ENCODE measurements at places on chromosomes 1 and 21.

- no peak for DNase-seq
Observed at GRCh38 chr1:211885747-211886522, 55.4 kb upstream of the LPGAT1 start.

DNA sequence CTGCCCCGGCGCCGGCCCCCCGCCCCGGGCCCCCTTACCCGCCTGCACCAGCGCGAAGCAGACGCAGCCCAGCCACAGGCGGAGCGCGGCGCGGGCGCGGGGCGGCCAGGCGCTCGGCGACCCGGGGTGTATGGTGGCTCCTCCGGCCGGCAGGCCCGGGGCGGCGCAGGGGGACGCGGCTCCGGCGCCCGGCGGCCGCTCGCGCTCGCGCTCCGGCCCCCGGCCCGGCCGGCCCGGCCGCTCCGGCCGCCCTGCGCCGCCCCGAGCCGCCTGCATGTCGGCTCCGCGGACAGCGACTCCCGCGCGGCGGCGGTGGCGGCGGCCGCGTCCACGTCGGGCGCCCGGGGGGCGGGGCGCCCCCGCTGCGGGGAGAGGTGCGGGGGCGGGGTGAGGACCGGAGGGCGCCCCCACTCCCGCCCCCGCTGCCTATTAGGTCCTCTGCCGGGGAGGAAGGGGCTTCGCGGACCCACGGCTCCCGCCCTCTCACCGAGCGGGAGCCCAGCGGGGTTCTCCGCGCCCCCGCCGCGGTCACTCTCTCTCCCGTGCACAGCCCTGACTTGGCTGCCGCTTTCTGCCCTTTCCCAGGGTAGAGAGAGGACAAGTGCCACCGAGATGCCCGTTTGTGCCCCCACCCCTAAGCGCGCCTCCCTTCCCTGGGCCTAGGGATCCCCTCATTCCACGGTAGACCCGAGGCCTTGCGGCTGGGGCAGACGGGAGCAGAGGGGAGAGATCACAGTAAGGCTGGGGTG lies at the start of gene FNDC5:
Gene FNDC5 (minus strand): TSS at position 298 of the 749 bp plus-strand sequence.
- DNase-seq: no peak

GRCh38 chr1:40948741-40949443 lies 30.6 kb upstream of the CTPS1 start:
- DNase-seq: peak; percentile 91

DNA sequence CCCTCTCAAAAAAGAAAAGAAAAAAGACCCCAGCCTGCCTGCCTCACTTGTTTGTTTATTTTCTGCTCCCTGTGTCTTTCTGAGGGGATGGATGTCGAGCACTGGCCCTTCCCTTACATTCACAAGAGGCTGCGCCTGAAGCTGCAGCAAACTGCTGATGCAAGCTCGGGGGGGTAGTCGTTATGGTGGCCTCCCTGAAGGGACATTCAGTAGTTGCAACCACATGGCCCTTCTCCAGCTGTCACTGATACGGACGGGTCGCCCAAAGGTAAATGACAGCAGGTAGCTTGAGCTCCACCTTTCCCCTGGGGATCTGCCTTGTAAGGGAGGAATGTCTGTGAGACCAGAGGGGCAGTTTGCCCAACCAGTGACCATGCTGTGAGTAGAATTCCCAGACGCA lies 17.7 kb downstream of the PLEKHM2 start:
- no peak for DNase-seq

DNA sequence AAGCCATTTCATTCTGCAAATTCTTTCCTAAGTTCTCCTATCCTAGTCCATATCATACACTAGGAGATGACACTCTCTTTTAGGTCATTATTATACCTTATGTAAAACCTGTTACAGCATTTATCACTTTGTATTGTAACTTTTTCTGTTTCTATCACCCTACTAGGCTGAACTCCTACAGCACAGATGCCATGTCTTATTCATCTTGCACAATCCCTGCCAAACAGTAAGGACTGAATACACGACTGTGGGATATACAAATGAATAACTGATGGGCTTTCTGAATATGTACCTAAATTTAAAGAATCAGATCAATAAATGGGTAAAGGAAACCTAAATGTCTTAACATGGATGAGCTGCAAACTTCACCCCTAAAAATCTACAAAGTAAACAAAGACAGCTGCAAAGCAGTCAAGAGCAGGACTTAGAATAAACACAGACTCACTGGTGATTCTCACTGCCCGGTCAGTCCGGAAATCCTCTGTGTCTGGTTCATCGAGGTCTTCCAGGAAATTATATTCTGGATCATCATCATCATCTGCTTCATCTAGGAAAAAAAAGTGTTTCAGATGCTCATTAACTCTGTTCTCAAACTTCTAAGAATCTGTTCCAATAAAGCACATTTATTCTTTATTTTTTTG lies 62.3 kb downstream of the GON4L start:
- DNase-seq: no peak

DNA sequence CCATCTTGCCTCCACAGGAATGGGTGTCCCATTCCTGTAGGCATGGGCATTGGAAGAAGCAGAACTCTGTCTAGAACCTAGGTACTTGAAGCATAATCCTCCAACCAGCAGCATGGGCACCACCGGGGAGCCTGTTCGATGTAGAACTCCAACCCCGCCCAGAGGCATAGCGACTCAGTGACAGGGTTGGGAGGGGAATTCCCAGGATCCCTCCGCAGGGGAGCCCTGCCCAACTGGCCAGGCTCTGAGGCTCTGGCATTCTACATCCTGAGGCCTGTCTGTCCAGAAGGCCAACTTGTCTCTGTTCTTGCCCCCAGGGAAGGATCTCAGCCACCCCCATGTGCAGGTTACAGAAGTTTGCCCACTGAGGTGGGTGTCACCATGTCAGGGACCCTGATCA lies 38.2 kb downstream of the CACNA1S start:
- no peak for DNase-seq

DNA sequence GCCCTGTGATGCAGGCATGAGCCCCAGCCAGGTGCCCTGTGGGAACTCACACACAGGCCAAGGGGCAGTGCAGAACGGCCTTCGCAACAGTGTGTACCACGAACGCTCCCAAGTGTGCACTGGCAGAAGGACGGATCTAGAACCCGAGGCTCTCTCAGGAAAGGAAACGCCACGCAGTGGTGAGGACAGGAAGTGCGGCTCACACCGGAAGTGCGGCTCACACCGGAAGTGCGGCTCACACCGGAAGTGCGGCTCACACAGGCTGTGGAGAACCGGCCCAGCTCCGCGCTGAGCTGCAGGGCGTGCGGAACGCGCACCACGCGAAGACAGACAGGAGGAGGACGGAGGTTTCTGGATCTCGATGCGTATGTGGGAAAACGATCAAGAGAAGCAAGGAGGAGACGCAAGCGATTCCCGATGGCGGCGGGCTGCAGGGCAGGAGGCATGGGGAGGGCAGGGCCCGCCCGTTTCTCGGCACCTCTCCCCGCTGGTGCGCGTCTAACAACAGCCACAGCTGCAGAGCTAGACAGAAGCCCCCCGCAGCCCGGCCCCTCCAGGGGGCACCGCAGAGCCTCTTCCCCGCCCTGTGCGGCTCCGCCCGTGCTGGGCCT lies 35.9 kb upstream of the TMEM52 start:
- DNase-seq: no peak

DNA sequence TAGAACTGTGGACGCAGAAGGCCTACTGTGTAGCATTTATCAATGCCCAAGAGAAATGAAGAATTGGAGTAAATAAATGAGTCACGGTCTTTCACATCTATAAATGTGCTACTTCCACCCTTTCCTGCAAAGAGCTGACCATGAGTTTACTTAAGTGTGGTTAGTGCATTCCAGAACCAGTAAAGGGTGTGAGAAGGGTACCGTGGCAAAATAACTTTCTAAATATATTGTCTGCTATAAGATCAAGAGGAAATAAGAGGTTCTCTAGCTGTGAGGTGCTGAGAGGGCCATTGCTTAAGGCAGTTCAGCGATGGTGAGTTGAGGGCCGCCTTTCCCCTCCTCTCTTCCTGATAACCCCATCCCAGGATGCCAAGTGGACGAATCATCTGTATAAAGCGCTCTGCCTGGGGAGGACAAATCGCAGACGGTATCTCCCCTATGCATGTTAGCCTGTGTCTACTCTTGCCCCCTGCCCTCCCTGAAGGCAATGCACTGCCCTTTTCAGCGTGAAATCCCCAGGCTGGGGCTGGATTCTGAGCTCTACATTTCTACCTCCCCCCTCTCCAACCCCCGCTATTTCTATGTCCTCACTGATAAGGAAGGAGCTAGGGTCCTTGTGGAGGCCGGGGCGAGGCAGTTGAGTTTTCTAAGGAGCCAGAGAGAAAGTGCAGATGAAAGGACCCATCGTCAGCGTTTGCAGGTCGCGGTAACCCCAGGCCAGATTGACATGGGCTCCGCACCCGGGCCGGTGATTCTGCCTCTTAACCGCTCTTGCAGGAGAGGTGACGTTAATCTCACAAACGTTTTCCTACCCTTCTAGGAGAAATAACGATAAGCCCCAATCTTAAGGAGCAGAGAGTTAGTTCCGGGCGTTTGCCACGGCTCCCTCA lies 1.5 kb upstream of the NCAM2 start:
- DNase-seq: no peak

- peak; percentile 96 for DNase-seq
Observed at GRCh38 chr1:27630859-27631491, 4.0 kb downstream of the FGR start.

DNA sequence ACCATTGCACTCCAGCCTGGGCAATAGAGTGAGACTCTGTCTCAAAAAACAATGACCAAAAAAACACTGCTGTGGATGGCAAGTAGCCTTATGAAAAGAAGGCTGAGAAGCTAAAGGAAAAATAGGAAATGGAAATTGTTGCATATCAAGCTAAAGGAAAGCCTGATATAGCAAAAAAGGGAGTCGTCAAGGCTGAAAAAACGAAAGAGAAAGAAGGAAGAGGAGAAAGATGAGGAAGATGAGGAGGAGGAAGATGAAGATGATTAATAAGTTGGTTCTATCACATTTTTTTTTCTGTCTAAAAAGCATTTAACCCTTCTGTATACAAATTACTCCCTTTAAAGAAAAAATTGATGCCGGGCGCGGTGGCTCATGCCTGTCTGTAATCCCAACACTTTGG lies 10.2 kb upstream of the PRDX1 start:
- DNase-seq: peak; percentile 40

DNA sequence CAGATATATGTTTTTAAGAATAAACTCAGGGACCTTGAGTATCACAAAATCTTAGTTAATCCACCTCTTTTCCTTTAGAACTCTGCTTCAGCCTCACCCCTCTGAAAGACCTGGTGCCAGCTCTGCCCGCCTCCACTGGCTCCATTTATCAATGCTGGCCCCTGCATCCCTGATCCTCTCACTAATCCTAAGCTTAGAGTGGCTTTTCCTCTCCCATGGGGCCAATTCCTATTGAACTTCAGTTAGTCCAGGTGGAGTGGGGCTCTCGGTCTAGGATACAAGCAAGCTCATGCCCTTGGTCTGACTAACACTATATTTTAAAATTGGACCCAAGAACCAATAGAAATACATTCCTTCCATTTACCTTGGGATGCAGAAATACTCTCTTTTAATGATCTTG lies 87.0 kb downstream of the RGS7 start:
- DNase-seq: no peak

DNA sequence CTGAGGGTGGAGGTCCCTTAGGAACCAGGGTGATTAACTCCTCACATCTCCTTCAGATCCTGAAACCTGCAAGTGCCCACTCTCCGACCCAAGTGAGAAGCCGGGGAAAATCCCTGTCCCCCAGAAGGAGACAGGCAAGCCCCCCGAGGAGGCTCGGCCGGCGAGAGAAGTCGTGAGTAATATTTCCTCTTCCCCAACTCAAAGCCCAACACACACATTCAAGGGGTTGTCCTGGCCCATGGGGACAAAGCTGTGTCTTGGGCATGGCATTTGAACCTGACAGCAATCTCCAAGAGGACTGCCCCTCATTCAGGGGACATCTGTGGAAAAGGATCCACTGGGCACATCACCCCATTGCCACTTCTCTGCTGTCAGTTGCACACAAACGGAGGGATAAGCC lies 23.6 kb downstream of the VASH2 start:
- no peak for DNase-seq

- DNase-seq: no peak
Observed at GRCh38 chr1:207493212-207493611, 2.7 kb upstream of the CR1 start.

DNA sequence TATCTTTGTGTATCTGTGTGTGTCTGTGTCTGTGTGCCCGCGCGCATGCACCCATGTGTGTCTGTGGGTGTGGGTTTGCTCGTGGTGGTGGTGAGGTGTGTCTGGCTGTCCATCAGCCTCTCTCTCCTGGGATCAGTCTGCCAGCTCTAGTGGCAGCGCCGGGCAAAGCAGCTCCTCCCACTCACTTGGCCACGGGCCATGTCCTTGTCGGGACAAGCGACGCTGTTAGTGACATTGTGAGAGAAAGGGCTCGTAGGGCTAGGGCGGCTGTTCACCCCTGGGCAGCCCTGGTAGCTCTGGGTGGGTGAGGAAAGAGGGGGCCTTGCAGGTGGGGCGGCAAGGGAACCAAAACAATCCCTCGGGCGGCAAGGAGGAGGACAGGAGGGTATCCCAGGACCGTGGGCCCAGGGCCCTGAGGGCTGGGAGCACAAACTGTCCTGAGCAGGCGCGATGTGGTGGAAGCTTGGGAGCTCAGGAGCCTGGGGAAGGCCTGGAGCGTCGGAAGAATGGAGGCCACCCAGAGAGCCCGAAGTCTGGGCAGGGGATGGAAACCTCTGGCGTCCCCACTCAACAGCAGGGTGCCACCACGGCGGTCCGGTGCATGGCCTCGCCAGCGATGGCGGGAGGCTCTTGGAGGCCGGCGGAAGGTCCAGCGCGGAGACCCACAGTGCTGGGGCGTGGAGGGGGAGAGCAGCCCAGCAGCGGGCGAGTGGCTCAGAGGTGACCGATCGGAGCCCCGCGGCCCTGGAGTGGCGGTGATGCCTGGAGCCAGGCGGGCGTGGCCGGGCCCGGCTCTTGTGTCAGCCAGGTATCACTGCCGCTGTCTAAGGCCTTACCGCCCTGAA lies 140.5 kb downstream of the LIPI start:
- no peak for DNase-seq

DNA sequence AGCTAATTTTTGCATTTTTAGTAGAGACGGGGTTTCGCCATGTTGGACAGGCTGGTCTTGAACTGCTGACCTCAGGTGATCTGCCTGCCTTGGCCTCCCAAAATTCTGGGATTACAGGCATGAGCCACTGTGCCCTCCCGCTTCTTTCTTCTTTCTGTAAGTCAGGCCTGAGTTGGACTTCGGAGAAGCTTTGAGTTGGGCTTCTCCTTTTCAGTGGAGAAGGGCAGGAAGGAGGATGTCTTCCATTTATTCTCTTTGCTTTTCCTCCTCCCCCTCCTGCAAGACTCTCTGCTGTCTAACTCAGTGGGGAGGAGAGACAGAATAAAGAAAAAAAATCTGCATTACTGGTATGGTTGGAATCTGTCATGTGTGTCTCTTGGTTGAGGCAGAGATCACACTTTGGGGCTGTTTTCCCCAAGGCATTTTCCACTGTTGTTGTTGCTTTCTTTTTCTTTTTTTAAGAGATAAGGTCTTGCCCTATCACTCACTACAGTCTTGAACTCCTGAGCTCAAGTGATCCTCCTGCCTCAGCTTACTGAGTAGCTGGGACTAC lies 13.2 kb upstream of the DEGS1 start:
- peak; percentile 38 for DNase-seq

GRCh38 chr1:101683561-101683960 lies 313.2 kb downstream of the OLFM3 start:
- no peak for DNase-seq
